Activated CD4-positive, alpha-beta T cell treated with anti-CD3 and anti-CD28 coated beads, Interleukin-2, amount 50 U/mL, for 24 hours (primary cell): ENCODE measurements at places on chromosomes 2 and 18.

DNA sequence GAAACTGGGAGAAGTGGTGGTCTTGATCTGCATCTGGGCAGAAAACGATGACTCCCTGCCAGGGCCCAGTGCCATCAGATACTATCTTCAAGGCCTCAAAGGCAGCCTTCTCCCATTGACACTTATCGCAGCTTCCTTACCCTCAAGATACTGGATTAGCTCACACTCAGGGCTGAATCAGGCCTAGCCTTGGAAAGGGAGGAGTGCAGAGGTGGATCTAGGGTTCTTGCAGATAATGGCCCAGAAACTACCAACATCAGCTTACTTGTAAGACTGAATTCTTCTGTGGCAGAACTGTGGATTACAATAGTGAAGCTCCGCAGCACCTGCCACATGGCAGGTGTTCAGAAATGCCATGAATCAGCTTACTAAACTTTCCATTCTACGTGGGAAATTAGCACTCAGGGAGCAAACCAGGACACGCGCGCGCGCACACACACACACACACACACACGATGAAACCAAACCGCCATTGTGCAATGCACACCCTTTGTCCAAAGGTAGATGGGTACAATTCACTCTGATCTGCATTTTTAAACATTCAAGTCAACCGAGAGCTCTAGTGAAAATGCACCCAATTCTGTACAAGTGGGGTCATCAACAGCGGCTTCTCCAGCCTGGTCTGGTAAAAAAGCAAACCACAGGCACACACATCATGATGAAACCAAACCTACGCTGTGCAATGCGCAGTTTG, 26.3 kb upstream of the TMEM182 start:
- no peak for DNase-seq

DNA sequence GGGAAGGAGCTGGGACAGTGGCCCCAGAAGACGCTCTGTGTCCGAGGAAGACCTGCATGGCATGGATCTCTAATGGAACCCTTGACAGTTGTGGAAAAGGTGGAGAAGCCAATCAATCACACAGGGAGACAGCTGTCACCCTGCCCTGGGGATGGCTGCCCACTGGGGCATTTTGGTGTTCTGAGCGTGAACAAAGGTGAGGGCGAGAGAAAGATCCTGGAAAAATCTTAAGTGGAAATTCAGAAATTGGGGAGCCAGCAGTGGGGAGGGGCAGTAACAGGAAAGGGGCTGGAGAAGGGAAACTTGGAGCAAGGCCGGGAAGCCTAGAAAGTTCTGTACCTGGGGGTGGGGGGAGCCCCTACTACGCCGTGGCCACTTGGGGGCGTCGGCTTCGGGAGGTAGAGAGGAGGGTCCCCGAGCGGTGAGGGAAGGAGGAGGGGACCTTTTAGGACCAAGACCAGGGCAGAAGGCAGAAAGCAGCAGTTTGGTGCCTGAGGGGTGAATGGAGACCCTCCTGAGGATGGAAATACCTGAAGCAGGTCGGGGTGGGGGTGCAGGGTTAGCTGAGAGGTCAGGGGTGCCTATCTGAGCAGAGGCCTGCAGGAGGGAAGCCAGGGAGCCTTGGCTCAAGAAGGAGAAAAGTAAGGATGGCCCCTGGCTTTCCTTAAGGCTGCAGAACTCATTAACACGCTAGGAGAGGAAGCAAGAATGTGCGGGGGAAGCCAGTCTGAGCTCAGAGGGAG, 30.0 kb downstream of the NGEF start:
- DNase-seq: no peak

GRCh38 chr2:232341739-232342126, 36.8 kb upstream of the ALPP start:
- DNase-seq: no peak

DNA sequence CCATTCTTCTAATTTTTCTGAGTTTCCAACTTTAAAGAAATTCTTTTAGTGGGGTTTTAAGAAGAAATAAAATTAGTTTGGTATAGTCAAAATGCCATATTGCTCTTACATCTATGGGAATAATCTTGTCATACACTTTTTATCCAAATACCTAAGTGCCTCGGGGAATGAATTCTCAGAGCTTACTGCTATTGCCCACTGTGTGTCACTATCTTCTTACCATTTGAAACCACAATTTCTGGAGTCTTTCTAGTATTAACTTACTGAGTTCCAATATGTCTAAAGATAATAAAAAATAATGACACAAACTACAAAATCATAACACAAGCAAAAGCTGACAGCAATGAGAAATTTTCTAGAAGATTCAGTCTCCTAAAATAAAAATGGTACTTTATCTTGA, 23.7 kb upstream of the DNAH6 start:
- no peak for DNase-seq
